ENCODE measurements at places on chromosomes 5 and 9.

DNA sequence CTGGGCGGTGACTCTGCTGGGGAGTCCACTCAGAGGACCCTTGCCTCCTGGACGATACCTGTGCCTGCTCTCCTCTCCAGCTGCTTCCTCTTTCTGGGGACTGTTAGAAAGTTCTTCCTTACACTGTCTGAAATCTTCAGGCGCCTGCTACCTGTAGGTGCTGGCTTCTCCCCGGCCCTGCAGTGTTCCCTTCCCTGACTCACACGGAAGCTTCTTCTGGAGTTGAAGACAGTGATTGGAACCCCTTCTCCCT lies 562 bp downstream of the GSN start:
- DNase-seq = peak; percentile 41

DNA sequence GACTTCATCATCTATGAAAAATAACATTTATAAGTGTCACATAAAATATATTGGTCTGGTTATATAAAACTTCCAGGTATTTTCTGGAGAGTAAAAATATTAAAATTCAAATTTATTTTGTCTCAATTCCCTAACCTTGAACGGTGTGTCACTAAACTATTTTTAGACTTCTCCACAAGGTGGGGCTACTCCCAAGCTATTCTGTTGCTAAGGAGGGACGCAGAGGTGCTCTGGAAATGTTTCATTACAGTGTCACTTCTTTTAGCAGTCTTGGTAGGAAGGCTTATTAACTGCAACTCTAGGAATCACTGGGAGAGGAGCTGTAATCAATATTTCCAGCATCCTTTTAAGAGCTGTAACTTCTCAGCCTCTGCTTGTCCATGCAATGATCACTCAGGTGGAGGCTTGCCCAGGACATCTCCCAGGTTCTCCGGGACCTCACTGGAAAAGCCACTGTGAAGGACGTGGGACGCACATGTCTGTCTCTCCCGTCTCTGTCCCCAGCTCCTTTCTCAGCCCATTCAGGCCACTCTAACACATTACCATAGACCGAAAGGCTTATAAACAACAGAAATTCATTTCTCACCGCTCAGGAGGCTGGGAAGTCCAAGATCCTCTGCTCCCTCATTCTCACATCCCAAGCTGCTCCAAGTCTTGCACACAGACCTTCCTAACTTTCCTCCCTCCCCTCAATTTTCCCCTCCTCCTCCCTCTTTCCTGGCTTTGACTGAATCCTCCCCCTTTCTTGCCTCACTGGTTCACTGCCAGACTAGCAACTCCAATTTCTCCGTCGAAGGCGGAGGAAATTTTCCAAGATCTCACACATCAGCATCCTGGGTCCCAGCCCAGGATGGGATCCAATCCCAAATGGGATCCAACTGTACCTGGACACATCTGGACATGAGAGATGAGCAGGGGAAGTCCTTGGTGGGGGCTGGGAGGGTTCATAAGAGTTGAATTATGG lies 32.7 kb upstream of the DNAH5 start:
- peak; percentile 10 for DNase-seq

- DNase-seq = no peak
Observed at GRCh38 chr5:177301503-177302165, 1.9 kb downstream of the RAB24 start.

GRCh38 chr9:81397481-81398381 lies 291.6 kb downstream of the TLE1 start:
- no peak for DNase-seq

DNA sequence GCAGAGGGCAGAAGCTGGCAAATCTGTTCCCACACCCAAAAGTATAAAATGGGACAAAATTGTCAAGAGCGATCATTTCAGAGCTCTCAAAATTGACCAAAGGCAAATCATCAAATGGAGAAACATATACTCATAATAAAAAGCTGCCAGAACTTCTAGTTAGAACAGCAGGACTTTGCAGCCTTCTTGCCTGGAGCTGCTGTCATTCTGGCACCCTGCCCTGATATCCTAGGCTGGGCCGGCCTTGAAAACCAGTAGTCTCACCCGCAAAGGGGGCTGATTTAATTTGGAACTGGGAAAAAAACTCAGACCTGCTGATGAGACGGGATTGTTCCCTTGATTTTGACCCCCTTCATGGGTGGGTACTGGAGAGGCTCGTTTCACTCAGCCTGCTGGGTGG lies 18.5 kb downstream of the OR2V1 start:
- DNase-seq = no peak

Measured in foreskin fibroblast (primary cell).